ENCODE measurements at places on chromosomes 7 and 10.

DNA sequence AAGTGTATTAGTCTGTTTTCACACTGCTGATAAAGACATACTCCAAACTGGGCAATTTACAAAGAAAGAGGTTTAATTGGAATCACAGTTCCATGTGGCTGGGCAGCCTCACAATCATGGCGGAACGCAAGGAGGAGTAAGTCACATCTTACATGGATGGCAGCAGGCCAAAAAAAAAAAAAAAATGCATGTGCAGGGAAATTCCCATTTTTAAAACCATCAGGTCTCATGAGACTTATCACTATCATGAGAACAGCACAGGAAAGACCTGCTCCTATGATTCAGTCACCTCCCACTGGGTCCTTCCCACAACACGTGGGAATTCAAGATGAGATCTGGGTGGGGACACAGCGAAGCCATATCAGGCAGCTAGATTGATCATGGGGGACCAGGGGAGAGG lies 136.8 kb downstream of the EXOC4 start:
- DNase-seq: no peak

DNA sequence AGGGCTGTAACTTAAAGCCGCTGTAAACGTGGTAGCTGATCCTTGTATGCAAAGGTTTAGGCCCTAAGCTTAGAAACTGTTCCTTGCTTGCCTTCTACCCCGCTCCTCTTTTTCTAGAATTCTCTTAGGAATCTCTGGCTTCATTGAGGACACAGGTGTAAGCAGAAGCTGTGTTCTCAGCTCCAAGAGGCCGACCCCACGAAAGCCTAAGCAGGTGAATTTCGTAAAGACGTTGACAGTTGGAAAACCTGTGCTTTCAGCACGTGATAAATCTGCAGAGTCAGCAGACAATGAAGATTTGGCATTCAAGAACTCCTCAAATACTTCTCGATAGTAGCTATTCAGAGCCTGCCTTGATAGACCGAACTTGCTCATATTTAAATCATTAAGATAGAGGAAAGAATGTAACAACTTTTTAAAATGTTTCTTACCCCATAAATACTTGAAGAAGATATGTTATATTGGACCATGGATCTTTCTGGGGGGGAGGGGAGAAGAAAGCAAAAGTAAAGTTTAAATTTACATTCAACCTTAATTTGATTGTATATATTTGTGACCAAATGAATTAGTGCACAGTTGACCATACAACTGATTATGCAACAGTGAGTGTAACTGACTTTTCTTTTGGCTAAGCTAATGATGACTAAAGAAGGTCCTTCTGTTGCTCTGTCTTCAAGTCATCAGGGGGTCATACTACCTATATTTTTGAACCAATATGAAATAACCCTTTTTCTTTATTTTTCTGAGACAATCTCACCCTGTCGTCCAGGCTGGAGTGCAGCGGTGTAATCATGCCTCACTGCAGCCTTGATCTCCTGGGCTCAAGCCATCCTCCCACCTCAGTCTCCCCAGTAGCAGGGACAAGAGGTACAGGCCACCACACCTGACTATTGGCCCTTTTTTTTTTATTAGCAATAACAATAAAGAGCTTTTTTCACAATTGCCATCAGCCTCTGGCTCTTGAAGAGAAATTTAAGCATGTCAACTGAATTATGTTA lies 1.2 kb upstream of the GDI2 start:
- DNase-seq: no peak

DNA sequence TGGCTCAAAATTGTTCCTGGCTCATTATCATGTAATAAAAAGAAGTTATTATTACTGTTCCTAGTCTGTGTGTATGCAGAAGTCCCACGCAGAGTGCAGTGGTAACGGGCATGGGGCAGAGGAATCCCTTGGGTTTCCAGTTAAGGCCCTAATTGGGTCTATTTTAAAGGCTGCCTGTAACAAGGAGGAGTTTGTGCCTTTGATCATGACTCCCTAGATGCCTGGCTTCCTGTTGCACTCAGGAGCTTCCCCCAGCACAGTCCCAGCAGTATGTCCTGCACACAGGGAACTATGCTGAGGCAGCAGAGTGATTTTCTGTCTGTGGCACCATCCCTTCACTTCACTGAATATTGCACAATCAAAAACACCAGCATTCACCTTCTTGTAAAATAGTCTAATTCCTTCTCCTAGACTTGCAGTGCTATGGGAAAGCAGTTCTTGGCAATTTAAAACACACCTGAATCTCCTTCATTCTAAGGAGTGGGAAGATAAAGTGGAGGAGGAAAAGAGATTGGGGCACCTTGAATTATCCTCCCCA lies 22.9 kb downstream of the SORCS1 start:
- DNase-seq: no peak

GRCh38 chr10:97234400-97234799 lies 48.6 kb upstream of the SLIT1 start:
- DNase-seq: no peak

GRCh38 chr7:47627580-47628283 lies 45.8 kb upstream of the TNS3 start:
- no peak for DNase-seq

GRCh38 chr10:61376908-61377368 lies 76.2 kb downstream of the TMEM26 start:
- no peak for DNase-seq

DNA sequence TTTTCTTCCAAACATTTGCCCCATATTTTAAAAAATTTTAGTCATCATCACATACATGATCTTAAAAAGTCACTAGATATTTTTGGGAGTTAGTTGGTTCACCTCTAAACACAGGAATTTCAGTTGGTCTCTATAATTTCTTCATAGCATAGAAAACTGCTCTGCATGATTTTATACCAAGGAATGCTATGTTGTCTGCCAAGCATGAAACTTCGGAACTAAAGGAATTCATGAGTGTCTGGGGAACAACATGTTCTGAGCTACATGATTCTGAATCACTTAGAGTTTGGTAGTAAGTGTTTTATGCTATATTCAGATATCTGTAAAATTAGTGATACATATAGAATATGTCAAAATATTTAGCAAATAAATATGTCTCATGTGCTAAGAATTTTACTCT lies 957.8 kb downstream of the GATA3 start:
- DNase-seq: no peak

DNA sequence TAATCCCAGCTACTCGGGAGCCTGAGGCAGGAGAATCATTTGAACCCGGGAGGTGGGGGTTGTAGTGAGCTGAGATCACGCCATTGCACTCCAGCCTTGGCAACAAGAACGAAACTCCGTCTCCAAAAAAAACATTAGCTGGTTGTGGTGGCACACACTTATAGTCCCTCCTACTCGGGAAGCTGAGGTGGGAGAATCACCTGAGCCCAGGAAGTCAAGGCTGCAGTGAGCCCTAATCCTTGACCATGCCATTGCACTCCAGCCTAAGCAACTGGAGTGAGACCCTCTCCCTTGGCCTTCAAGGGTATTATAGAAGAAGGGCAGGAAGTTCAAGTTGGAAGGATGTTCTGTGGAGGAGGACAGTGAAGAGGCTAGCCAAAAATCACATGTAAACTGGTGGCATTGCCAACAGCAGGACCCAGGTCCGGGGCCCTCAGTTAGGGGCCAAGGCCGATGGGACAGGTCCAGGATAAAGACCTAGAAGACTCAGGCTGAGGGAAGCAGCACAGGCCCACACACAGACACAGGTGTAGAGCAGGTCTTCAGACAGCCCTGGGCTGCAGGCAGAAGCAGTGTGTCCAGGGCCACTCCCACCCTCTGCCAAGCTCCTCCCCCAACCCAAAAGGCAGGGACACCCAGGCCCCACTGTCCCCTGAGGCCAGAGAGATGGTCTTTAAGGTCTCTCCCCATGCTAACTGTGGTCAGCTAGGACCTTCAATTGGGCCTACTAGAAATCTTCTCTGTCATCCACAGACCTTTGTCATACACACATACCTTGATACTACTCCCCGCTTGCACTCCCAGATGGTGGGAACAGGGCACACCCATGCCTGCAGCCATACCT lies 8.4 kb upstream of the SAMD8 start:
- DNase-seq: no peak

DNA sequence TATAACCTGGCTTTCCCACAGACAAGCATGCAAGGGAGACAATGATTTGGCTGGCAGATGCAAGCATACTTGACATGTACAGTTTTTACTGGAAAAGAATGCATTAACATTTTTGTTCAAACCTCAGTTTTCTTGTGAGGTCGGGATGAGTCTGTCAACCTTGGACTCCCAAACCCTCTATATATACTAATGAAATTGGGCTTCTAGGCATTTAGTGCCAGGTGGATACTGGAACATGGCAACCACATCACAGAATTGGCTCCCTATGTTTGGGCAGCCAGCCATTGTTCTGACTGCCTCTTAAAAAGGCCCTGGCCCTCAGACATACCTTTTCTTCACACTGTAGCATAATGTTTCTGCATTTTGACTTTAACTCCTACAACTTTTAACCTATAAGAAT lies 39.1 kb downstream of the CDK6 start:
- DNase-seq: no peak

DNA sequence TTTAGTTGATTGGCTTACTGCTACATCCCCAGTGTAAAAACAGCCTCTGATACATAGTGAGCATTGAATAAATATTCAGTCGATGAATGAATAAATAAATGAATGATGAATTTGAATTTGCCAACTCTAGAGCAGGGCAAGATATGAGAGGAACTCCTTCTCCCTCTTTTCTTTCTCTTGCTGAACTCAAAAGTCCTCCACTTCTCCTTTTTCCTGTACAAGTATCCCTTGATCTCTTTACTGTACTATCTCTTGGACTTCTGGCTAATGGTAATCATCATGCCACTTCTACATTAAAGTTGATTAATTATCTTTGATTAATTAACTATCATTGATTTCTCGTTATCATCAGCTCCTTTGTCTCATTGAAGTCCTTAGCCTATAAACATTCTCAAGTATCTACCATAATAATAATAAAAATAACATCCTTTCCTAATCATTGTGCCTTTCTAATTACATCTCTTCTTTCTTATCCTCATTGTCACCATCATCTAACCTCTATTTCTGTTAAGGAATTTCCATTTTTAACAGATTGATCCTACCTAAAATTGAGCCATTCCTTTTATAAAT lies 10.6 kb downstream of the CPED1 start:
- no peak for DNase-seq

GRCh38 chr7:28128608-28129007 lies 52.0 kb downstream of the JAZF1 start:
- no peak for DNase-seq

- DNase-seq: no peak
These were observed 130.1 kb upstream of the LRRN3 start for GRCh38 chr7:110960811-110961210.

DNA sequence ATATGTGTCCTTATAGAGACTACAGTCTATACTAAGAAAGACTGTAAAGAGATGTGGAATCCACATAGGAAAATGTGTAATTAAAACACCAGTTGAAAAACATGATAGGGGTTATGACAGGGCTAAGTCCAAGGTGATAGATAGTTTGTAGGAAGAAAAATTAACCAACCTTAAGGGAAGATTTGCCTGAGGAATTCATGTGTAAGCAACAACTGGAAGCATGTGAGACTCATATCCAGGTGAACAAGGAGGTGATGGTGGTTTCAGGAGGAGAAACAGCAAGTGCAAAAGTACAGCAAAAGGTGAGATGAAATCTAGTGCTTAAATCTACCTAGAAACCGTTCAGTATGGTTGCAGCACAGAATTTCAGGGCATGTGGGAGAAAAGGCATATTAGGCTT lies 216.7 kb upstream of the ETV1 start:
- no peak for DNase-seq

DNA sequence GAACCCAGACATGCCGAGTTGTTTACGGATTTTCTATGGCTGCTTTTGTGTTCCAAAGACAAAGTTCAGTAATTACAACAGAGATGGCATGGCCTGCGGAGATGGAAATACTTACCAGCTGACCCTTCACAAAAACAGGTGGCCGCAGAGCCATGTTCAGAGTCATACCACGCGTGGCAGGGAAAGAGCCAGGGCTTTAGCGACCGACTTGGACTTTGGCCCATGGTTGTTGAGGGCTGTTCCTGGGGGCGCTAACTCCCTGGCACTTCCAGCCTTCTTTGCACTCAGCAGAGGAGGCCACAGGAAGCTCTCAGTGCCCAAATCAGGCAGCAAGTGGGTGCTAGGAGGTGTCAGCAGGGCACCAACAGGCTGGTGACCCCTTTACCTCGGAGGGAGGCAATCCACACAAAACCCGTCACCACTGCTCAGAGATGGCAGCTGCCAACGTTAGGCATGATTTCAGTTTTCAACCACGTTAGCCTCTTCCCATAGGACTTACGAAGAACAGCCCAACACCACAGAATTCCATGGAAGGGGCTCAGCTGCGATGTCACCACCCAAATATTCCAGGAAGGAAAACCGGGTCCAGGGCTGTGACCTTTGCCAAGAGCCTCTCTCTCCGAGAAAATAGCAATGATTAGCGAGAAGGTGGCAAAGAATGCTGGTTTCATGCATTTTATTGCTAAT lies 21.4 kb upstream of the CNPY1 start:
- no peak for DNase-seq

GRCh38 chr10:2949948-2950354 lies 117.4 kb upstream of the PFKP start:
- peak; percentile 22 for DNase-seq

DNA sequence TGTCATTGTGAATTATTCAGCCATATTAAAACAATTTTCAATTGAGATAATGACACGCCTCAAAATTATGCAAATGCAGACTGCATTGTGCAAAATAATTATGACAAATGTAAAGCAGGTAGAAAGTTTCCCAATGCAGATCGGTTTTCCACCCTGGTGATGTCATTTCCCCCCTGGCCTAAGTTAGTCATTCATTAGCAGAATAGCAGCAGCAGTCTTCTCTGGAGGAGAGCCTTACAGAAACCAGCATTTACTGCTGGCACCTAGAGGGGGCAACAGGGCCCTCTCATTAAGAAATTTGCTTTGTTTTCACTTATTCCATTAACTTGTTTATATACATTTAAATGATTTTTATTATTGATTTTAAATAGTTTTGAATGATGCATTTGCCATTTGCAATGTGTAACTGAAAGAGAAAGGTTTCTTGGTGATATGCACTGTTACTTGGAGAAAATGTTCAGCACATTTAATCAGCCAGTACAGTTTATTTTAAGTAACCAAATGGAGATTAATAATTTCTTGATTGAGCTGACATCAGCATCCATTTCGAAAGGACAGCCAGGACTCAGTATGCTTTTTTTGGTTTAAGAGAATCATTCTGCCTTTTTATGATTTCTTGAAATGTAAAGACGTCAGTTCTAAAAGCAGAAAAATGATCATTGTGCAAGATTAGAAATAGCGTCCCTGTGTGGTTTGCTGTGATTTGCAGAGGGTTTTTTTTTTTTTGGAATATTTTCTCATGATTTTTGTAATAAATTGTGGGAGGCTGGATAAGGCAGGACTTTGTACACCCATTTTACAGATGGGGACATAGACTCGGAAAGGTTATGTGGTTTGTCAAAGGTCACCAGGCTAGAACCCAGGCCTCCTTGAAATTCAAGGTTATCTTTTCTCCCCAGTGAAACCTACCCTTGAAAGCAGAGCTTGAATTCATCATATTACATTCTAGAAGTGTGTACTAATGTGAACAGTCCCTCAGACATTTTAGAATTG lies 3.5 kb downstream of the ARID5B start:
- DNase-seq: no peak

GRCh38 chr7:66910789-66911188 lies 10.2 kb upstream of the TMEM248 start:
- DNase-seq: no peak

- no peak for DNase-seq
These were observed 6.0 kb upstream of the PURB start for GRCh38 chr7:44891372-44891771.
